ENCODE measurements at places on chromosomes 4 and X.

DNA sequence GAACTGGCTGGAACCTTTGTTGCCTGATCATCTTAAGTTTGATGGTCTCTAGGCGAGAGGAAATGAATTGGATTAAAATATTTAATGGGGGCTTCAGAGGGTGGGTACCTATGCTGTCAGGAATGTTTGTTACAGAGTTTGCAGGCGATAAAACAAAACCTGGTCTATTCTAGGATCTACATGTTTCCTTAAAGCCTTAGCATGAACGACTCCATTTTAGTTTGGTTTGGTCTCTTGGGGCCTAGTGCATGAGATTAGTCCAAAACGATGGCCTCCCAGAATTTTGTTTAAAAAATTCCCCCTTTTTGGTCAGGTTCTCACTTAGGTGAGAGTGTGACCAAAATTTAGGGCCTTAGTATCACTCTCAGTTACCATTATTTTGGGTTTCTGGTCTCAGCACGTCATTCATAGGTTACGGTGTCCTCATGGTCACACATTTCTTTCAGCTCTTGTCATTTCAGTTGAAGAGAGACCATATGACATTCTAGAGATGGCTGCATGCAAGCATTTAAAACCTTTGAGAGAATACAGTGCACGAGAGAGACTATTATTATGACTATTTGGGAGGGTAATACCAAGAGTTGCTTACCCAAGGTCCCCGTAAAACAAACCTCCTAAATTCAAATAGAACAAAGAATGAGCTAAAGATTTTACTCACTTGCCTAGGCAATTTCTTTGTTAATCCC lies 13.8 kb downstream of the MOB1B start:
- DNase-seq = no peak

DNA sequence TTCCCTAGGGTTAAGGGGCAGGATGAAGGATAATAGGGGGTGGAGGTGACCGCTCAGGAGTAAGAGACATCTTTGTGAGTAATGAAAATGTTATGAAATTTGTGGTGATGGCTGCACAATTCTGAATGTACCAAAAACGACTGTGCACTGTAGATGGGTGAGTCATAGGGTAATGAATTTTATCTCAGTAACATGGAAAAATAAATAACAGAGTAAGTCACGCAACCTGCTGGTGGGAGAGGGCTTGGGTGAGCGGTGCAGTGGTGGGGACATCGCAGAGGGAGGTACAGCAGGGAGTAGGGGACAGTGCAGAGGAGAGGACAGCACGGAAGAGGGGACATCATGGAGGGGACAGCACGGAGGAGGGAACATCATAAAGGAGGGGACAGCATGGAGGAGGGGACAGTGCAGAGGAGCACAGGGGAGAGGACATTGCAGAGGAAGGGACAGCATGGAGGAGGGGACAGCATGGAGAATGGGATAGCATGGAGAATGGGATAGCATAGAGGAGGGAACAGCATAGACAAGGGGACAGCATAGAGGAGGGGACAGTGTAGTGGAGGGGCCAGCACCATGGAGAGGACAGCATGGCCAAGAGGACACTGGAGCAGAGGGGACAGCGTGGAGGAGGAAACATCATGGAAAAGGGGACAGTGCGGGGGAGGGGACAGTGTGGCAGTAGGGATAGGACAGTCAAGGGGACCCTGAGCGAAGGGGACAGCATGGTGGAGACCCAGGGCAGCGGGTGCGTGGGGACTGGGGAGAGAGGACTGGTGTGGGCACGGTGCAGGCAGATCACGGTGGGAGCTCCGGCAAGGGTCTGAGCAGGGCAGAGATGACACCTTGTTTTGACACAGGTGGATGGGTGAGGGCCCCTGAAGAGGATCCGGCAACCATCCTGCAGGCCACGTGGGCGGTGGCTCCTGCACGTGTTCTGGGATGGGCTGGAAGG lies 68.5 kb upstream of the MXD4 start:
- DNase-seq = no peak

- DNase-seq = no peak
Observed at GRCh38 chrX:44415639-44416386, 72.3 kb upstream of the EFHC2 start.

DNA sequence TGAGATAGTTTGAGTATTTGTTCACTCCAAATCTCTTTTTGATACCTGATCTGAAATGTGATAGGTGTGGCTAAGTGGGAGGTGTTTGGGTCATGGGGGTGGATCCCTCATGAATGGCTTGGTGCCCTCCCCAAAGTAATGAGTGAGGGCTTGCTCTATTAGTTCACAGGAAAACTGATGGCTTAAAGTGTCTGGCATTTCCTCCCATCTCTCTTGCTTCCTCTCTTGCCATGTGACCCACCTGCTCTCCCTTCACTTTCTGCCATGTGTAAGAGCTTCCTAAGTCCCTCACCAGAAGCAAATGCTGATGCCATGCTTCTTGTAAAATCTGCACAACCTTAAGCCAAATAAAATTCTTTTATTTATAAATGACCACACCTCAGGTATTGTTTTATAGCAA lies 61.1 kb downstream of the MAD2L1 start:
- no peak for DNase-seq

- DNase-seq = no peak
Observed at GRCh38 chr4:98603683-98604521, 54.5 kb downstream of the TSPAN5 start.
